Cardiac fibroblast (primary cell): ENCODE measurements at places on chromosomes 3 and 15.
A peak's percentile ranks its signal among the peaks of the same experiment; 100 is the strongest.

DNA sequence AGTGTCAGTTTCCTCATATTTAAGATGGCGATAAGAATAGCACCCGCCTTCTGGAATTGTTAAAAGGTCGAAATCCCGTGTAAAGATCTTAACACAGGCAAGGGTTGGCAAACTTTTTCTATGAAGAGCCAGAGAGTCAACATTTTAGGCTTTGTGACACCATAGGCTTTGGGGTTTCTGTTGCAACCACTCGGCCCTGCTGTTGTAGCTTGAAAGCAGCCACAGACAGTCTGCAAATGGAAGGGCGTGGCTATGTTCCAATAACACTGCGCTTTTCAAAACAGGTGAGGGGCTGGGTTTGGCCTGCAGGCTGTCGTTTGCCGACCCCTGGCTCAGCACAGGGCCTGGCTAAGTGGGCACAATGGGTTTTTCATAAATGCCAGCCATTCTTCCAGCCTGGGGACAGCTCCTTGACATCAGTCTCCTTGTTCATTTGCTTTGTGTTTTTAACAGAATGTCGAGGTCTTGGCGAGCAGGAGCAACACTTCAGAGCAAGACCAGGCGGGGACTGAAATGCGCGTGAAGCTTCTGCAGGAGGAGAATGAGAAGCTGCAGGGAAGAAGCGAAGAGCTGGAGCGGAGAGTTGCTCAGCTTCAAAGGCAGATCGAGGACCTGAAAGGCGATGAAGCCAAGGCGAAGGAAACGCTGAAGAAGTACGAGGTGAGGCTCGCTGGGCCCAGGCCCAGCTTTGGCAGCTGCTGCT lies 75.2 kb upstream of the MYZAP start:
- no peak for DNase-seq

GRCh38 chr3:74271541-74271940 lies 342.9 kb downstream of the CNTN3 start:
- no peak for DNase-seq

- no peak for DNase-seq
Measured at GRCh38 chr3:110504901-110505300, 566.7 kb upstream of the NECTIN3 start.

- no peak for DNase-seq
Measured at GRCh38 chr3:62142331-62143085, 230.8 kb downstream of the FEZF2 start.

DNA sequence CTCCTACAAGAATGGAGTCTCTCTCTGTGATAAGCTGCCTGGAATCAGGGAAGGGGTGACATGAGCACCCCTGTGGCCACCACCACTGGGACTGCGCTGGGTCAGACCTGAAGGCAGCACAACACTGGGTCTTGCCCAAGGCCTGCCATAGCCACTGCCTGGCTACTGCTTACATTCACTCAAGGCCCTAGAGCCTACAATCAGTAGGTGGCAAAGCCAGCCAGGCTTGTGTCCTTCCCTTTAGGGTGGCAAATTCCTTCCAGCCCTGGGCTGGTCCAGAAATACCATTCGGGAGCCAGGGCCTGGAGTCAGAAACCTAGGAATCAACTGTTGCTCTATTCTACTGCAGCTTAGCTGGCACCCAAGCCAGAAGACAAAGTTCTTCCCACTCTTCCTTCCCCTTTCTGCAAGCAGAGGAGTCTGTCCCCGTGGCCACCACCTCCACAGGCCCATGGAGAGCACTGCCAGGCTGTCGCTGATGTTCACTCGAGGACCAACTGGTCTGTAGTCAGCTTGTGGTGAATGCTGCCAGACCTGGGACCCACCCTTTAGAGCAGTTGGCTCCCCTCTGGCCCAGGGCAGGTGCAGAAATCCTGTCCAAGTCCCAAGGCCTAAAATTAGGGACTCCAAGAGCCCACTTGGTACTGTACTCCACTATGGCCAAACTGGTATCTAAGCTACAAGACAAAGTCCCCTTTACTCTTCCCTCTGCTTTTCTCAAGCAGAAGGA lies 307.4 kb downstream of the THSD4 start:
- no peak for DNase-seq

DNA sequence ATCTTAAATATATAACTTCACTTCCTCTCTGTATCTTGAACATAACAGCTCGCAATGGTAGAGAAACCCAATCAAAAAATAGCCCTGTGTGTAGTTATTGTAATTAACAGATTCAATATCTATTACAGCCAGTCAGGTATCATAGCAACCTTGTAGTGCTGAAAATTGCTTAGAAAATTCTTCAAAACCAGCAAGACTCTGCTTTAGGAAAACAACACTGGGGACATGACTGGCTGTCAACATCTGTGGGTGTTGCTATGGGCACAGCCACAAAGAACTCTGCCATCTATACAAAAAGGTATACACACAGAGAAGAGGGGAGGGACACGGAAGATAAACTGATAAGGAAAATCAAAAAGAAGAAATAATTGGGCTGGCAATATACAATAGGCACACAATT lies 101.2 kb downstream of the WDR72 start:
- DNase-seq, result no peak

DNA sequence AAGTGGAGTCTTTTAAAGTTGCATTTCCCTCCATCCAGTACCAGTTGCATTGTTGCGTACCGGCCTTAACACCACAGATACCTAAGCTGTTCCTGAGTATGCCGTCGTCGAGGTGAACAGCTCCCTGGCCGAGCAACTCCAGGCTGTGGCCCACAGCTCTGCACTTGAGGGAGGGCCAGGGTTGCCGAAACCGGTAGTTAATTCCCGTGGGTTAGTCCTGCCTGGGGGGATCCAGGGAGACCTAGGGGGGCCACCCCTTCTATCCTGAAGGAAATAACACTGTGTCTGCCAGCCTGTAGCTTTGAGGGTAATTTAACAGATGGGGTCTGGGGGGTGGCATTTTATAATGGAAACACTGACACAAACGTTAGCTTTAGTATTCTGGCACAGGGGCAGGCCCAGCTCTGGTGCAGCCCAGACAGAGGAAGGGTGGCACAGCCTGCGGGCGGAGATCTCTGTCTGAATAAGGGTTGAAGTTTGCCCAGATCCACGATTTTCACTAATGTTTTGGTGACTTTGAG lies 60.8 kb downstream of the RGMA start:
- DNase-seq, result peak; percentile 17

DNA sequence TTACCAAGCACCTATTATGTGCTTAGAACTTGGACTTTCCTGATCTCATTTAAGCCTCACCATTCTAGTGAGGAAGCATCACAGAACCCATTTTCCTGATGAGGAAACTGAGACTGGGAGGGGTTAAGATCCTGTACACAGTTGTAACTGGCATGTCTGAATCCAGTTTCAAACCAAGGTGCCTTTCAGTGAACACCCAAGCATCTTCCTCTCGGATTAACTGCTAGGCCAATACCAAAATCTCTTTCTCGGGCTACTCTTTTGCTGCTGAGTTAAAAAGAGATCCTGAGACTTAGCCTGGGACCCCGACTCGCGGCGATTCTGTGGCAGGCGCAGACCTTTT lies 578 bp upstream of the CEMIP start:
- DNase-seq, result no peak

DNA sequence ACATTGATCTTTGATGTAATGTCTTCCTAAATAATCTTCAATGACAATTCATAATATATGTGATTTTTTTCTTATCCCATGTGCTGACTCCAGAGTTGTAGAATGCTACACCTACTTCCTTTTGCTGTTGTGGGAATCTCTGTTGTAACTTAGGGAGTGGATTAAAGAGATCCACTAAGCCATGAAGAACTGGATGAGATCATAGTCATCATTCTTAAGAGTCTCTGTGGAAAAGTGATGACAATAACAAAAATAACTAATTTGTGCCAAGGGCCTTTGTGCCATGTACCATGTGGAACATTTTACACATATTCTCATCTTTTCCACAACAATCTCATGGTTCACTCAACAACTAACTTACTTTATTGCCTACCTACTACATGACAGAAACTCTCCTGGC lies 162.9 kb upstream of the PDZRN3 start:
- no peak for DNase-seq

GRCh38 chr3:188153437-188154013 lies 432 bp upstream of the LPP start:
- DNase-seq, result peak; percentile 96

DNA sequence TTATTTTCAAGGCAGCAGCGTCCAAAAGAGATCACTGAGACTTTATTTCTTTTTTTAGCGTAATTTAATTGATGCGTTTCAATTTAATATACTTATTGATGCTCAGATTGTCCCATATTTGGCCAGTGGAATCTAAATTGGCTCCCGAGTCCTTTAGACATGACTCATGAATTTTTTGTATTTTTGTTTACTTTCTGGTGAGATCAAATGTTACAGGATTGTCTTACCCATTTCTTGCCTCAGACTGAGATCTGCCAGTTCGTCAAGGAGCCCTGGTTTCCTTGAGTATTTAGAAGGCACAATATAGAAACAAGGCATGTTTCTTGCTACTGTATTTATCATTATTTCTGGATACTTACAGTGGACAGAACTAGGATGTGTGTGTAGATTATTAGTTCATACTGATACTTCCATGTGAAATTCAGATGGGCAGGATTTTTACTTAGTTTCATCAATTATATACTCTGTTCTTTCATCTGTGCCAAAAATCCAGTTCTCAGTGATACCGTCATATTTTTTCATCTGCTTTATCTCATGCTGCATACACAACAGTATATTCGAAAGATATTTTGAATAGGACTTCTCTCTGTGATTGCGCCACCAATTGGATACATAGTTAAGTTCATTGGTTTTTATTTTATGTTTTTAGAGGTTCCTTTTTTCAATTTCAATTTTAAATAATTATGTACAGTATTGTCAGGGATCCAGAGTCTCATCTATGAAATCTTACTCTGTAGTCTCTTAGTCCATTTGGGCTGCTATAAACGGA lies 436.9 kb upstream of the C2CD4B start:
- DNase-seq, result no peak

DNA sequence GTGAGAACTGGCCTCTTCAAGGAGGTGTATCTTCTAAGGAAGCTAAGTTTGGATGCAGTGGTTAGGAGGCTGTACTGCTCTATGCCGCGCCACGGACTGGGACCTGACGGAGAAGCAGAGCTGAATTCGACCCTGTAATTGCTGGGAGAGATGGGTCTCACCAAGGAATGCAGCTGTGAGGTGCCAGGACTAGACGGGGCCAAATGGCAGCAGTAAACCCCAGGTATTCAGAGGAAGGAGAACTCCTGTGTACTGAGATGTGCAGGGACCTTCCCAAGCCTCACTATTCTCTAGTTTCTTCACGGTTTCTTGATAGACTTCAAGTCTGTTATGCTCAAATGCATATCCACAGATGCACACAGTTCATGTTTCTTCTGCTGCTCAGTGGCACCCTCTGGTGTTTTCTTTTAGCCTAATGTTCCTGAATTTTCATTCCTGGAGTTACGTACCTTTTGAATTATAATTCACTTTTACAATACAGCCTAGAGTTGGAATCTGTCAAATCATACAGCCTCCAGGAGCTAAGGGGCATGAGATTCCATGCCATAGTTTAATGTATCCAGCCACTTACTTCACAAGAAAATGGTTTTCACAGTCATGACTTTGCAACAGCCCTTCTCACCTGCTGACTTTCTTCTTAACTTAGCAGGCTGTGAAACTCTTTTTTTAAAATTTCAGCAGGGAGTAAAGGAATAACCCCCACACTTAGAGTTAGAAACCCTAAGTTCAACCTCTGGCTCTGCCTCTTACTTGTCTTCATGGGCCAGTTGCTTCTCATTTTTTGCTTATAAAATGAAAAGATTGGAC lies 61.8 kb downstream of the GLDN start:
- DNase-seq, result peak; percentile 69

- DNase-seq, result no peak
Measured at GRCh38 chr3:182220013-182220412, 508.3 kb downstream of the SOX2 start.

GRCh38 chr3:139541532-139542288 lies 2.2 kb upstream of the RBP1 start:
- no peak for DNase-seq

- DNase-seq, result no peak
Measured at GRCh38 chr15:98845138-98845884, 162.3 kb downstream of the PGPEP1L start.

GRCh38 chr15:23564821-23565394 lies 566 bp upstream of the MKRN3 start:
- DNase-seq, result no peak

DNA sequence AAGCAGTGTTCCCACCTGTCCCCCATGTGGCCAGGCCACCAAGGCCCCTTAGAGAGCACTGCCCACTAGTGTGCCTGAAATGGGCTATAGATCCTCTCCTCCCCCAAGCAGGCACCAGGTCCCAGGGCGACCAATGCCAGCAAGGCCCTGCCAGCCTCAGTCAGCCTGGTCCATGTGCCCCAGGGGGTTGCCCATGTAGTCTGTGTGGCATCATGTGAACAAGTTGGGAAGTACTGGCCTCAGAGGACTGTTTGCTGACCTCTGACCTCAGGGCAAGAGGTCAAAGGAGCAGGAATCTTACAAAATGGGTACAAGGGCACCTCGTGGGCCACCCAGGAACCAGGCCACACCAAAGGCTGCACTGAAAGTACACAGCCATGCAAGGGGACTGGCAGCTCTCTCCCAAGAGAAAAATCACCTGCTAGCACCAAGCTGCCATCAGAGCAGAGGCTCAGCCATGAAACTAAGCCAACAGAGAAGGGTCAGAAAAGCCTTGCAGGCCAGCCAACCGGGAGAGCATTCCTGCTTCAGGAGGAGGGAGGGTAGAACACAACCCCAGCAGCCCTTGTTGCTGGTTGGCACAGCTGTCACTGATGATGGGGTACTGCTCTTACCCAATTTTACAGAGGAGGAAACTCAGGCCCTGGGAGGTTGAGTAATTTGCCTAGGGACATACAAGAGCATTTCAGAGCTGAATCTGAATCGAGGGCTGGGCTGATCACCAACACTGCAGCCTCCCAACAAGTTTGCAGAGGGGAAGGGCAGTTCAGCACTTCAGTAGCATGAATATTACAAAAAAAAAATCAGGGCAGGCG lies 5.2 kb upstream of the FURIN start:
- DNase-seq, result peak; percentile 35

GRCh38 chr15:26191193-26191592 lies 328.1 kb upstream of the ATP10A start:
- DNase-seq, result no peak

GRCh38 chr15:87722941-87723691 lies 533.4 kb downstream of the NTRK3 start:
- no peak for DNase-seq

- peak; percentile 26 for DNase-seq
Measured at GRCh38 chr3:113829576-113830354, 8.8 kb upstream of the GRAMD1C start.

DNA sequence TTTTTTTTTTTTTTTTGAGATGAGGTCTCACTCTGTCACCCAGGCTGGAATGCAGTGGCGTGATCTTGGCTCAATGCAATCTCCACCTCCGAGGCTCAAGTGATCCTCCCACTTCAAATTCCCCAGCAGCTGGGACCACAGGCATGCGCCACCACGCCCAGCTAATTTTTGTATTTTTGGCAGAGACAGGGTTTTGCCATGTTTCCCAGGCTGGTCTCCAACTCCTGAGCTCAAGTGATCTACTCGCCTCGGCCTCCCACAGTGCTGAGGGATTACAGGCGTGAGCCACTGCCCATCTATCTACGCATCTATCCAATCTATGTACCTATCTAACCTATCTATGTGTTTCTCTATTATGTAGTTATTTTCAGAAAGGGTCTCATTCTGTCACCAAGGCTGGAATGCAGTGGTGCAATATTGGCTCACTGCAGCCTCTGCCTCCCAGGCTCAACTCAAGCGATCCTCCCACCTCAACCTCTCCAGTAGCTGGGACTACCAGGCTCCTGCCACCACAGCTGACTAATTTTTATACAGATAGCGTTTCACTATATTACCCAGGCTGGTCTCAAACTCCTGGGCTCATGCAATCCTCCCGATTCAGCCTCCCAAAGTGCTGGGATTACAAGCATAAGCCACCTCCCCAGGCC lies 20.2 kb upstream of the GPX1 start:
- DNase-seq, result peak; percentile 80
